ENCODE measurements at places on chromosomes 2 and 18.

GRCh38 chr2:8389431-8390108 lies 292.3 kb upstream of the ID2 start:
- DNase-seq: no peak

DNA sequence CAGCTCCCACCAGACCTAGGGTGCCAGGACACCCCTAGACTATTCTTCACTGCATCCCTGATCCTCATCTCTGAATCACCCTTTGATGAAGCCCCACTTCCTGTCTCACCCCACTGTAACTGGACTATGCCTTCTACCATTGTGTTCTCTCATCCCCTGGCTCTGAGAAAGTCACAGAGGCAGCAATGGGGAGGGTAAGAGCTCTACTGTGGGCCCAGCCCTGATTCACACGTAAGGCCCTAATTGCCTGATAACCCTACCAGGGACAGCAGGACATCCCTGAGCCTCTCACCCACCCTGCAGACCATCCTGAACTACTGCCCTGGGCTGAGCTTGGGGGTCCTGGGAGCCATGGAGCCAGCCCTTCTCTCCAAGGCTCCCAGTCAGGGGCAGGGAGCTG lies 1.5 kb upstream of the PROM2 start:
- no peak for DNase-seq

GRCh38 chr2:181658444-181658843 lies 1.5 kb upstream of the CERKL start:
- no peak for DNase-seq

DNA sequence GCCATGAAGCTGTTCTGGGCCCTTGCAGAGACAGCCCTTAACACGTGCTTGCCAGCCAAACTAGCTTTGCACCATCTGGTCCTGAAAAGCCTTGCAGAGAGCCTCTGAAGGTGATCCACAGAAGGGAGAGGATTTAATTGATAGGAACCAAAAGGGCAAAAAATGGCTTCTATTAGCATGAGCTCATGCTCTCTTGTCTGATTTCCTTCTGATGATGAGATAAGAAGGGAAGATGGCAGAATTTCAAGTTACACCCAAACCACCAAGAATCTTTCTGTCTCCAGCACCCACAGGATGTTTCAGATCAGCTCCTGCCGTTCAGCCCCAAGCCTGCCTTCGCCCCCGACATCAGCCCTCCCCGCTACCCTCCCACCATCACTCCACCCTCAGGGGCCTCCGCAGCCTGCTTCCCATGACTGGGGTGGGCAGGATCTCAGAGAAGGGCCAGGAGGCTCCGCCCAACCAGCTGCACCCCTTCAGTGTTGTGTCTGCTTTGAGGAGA lies 23.4 kb upstream of the GLI2 start:
- no peak for DNase-seq

- no peak for DNase-seq
These were observed 369.3 kb downstream of the ARHGAP15 start for GRCh38 chr2:143498496-143498895.

DNA sequence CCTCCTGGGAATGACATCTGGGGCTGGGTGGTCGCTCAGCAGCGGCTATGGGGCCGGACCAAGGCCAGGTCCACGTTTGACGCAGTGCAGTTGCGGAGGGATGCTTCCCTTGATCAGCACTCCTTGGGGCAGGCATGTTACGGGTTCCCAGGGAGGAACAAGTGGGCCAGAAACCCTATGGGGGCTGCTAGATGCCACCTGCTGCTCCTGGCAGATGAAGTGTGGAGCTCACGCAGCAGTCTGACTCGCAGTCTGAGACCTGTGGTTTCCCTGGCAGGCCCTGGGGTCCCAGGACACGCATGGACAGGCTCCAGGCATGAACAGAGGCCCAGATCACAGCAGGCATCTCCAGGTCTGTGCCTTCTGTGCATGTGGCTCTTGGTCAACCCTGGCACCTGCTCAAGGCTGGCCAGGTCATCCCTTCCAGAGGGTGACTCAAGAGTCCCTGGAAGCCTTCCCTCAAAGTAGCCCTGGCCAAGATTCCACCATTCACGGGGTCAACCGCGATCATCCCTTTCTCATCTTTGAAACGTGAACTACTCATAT lies 20.0 kb downstream of the KCNF1 start:
- no peak for DNase-seq

- DNase-seq: no peak
These were observed 455.2 kb downstream of the THSD7B start for GRCh38 chr2:137220438-137220993.

DNA sequence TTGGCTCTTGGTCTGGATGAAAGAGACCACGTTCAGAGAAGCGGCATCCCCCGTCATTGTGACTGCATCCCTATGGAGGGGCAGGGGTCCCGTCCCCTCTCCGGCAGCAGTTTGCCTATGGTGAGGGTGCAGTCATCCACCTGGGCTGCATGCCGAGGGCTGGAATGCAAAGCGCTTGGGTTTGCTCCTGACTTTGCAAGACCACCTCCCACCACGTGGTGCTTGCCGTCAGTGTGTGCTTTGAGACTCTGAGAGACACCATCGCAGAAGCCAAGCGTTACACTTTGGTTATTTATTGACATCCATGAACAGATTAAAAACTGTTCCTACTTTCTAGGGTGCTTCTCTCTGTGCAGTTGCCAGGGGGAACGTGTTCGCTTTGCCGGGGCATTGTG lies 59.5 kb downstream of the SH3RF3 start:
- DNase-seq: no peak

- DNase-seq: no peak
These were observed 415.3 kb downstream of the ZNF521 start for GRCh38 chr18:24936691-24937090.

- DNase-seq: no peak
These were observed 610.0 kb downstream of the KCNJ3 start for GRCh38 chr2:155308367-155309009.

DNA sequence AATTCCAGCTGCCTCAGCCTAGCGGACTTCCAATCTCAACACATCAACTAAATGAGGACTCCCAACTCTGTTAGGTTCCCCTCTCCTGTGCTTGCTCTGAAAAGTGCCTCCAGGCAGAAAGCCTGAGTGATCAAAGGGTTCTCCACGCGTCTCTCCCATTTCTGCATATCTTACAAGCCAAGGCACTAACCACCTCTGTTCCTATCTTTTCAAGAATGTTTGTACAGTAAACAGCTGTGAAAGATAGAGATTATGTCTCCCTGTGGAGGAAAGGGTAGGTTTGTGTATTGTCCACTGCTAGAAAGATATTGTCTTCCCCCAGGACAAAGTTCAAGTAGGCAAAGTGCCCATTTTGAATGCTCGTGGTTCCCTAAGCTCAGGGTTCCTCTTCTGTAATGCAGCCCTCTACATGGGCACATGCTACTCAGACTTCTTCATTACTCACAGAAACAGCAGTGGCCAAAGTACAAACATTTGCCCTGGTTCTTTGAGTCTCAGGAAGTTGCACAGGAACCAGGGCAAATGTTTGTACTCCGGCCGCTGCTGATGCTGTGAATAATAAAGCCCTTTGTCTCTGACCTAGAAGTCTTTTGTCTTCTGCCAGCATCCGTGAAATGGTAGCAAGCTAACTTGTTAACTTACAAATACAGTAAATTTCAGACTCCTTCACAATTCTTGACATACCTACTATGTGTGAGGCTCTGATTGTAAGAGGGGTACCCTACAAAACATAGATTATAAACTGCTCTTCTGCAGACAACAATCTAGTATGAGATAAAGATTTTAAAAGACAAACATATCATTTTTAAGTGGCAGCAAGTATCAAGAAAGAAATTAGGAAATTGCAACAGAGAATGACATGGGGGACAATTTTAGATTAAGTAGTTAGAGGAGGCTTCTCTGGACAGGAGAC lies 44.5 kb downstream of the PKDCC start:
- DNase-seq: peak; percentile 28
